SK-N-SH treated with all-trans-retinoic acid at 6 μM for 48 hours (cell line): ENCODE measurements at places on chromosomes 13 and 19.

DNA sequence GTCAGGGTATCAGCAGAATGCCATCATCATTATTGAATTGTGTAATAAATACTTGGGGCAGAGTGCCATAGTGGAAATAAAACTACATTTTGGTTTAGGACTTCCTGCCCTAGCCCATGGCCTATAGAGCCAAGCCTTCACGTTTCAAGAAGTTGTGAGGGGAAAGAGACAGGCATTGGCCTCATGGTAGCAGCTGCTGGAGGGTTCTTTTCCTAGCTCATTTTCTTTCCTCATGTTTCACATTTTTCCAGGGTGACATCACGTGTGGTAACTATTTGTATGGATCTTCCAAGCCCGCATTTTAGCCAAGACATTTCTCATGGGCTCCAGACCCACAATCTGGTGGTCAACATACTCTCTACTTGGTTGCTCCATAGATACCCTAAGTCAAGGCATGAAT, 80.4 kb downstream of the LRCH1 start:
- ATAC-seq = peak; percentile 80

DNA sequence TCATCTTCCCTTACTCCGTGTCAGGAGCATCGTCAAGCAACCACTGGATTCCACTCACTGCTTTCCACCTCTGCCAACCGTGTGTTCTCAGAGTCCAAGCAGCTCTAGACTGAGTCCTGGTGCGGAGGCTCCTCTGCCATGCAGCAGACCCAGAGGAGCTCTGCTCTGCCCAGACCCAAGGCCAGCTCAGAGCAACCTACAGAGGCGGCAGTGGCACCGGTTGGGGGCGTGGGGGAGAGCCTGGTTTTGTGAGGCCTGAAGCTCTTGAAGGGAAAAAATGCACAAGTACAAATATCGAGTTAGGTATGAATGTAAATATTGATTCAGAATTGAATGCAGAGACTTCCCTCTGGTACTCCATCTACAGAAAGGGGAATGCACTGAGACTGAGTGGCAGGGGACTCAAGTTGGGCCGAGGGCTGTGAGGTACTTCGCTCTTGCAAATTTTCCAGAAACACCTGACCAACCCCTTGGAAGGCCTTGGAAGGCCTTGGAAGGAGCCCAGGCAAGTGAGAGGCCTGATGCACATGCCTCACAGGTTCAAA, 46.7 kb downstream of the GJA3 start:
- ATAC-seq = no peak

DNA sequence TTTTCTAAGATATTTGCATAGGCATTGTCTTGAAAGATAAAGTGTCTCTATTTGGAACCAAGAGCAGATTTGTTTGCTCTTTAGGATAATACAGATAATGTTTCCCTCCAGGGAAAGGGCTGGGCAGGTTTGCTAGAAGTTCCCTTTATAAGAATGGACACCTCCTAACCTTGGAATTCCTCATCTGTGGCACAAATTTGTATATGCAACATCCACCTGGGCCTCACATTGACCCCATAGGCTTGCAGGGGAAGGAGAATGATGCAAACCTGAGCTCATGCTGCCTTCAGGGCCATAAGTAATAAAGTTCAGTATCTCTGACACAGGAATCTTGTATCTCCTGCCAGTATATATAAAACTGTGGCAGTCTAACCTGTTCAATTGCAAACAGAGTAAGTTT, 508.4 kb upstream of the MIR17HG start:
- no peak for ATAC-seq

- no peak for ATAC-seq
These were observed 223.6 kb downstream of the DACH1 start for GRCh38 chr13:71643448-71643860.

- no peak for ATAC-seq
These were observed 12.5 kb downstream of the PBX4 start for GRCh38 chr19:19606021-19606420.

GRCh38 chr19:15293781-15294491, 38.4 kb downstream of the BRD4 start:
- ATAC-seq = peak; percentile 6; the same call in 1 of the 3 replicates

DNA sequence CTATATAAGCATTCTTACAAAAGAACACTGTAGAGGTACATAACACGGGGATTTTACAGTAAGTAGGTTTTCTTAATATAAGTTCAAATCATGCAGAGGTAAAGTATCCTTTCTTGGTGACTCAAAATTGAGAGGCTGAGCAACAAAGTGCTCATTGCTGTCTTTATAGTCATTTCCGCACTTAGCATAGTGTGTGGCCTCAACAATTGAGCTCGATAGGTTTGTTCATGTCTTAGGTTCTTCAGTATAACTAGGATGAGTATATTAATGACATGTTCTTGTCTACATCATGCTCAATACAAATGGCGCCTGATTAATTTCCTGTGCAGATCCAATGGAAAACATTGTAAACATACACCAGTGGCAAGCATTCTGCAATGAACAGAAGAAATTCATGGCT, 1.4 kb downstream of the WDFY2 start:
- no peak for ATAC-seq

GRCh38 chr13:22196777-22197176, 525.9 kb downstream of the FGF9 start:
- ATAC-seq = no peak

GRCh38 chr19:38702278-38702677, 42.0 kb downstream of the CAPN12 start:
- ATAC-seq = no peak

DNA sequence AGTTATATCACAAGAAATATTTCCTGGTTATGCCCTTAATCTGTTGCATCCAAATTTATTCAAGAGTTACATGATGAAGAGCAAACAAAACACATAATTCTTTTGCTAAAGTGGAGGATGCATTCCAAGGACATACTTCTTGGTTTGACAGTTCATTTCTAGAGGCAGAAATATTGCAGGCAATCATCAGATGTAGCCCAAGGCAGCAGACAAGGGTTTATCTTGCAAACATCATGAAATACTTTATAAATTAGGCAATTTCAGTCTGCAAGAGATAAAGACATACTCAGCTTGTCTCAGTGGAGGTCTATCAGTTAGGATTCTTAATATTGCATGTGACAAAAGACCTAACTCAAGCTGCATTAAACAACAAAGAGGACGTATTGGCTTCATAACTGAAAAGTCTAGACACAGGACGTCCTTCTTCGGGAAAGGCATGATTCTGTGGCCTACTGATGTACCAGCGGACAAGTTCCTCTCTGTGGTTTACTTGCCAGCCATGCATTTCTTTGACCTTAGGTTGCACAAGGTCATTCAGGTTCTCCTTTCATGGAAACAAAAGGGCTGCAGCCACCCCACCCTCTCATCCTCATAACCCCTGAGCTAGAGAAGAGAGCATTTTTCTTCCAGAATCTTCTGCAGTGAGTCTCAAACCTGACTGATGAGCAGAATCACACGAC, 204.1 kb downstream of the KATNAL1 start:
- peak; percentile 39 for ATAC-seq

DNA sequence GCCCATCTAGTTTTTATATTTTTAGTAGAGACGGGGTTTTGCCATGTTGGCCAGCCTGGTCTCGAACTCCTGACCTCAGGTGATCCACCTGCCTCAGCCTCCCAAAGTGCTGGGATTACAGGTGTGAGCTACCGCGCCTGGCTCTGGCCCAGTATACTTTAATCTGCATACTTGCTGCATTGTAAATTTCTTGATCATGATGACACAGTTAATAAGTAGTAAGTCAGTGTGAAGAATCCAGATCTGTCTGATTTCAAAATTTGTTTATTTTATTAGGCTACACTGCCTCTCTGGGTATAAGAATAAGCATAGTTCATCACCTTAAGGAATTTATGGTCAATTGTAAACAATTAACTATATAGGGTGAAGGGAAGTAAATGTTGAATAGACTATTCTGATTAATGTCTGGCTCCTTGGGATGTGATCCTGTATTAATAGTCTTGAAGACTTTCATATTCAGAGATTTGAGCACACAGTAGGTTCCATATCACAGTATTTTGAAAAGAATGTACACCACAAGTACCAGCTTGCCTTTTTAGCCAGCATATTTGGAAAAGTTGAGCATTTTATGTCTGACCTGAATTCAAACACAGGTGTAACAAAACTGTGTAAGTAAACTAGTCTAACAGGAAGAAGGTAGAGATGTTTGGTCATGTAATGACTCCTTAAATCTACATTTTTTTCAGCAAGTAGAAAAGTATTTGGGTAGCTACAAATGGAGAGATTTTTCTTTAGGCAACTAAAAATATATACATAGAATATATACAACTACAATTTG, 7.4 kb downstream of the ARHGAP35 start:
- ATAC-seq = no peak

DNA sequence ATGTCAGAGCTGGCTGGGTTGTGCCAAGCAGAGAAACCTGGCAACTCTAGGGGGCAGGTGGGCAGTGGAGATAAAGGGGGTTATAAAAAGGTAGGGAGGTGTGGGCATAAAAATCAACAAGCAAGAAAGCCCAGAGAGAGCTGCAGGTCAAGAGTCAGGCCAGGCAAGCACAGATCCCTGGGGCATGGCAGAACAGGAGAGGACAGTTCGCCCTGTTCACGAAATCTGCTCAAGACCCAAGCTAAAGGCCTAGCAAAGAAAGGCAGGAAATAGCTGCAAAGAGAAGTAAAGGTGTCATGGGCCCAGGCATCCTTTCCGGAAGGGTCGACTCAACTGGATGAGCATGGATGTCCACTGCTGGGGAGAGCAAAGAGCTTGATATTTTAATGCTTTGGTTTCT, 3.4 kb downstream of the MBNL2 start:
- no peak for ATAC-seq

- no peak for ATAC-seq
These were observed 17.2 kb downstream of the FXYD5 start for GRCh38 chr19:35171730-35172129.

DNA sequence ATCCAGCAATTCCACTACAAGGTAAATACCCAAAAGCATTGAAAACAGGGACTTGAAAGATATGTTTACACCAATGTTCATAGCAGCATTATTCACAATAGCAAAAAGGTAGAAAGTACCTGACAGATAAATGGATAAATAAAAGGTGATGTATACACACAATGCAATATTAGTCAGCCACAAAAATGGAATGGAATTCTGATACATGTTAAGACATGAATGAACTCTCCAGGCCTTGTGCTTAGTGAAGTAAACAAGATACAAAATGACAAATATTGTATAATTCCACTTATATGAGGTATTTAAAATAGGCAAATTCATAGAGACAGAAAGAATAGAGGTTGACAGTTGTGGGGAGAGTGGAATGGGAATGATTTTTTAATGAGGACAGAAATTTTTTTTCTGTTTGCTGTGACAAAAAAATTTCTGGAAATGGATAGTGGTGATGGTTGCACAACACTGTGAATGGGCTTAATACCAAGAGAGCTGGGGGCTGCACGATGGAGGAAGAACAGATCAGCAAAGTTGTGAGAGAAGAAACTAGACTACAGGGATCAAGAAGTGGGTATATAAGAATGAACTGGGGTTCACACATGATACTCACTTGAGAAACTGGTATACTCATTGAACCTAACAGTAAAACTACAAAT, 137.2 kb downstream of the MZT1 start:
- no peak for ATAC-seq

DNA sequence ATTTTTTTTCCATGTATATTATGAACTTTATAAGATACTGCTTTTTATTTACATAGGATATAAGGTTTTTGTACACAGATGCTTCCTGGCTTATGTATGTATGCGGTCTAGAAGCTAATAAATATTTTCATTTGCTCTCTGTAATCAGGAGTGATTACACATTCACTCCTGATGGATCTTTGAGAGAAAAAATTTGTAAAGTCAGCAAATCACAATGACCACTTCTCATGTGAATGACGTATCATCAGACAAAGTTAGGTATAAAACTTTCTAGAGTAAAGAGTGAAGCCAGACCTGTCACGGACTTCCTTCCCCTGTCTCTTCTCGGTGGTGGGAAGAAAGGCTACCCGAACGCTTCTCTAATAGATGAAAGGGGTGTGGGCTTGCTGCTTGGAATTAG, 31.1 kb downstream of the DPY19L3 start:
- no peak for ATAC-seq

DNA sequence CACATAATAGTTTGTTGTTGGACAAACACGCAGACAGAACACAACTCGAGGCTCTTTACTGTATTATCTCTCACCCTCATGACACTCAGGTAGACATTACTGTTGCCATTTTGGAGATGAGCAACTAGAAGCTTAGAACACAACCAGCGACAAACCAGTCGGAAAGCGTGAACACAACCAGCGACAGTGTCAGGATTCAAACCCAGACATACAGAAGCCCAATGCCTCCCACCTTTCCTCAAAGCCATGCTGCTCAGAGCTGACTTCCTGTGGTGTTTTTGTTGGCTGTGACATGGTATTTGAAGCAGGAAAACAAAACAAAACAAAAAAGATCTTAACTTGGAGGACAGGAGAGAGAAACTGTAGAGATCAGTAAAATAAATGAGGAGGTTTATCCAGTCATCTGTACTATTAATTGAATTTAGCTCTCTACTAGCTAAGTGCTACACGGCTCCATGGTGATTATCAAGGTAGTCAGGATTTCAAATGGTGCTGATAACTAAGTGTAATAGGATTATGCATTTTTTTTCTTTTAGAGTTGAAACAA, 92.1 kb downstream of the STARD13 start:
- peak; percentile 38 for ATAC-seq

GRCh38 chr13:52780611-52781010, 41.0 kb upstream of the CNMD start:
- no peak for ATAC-seq

DNA sequence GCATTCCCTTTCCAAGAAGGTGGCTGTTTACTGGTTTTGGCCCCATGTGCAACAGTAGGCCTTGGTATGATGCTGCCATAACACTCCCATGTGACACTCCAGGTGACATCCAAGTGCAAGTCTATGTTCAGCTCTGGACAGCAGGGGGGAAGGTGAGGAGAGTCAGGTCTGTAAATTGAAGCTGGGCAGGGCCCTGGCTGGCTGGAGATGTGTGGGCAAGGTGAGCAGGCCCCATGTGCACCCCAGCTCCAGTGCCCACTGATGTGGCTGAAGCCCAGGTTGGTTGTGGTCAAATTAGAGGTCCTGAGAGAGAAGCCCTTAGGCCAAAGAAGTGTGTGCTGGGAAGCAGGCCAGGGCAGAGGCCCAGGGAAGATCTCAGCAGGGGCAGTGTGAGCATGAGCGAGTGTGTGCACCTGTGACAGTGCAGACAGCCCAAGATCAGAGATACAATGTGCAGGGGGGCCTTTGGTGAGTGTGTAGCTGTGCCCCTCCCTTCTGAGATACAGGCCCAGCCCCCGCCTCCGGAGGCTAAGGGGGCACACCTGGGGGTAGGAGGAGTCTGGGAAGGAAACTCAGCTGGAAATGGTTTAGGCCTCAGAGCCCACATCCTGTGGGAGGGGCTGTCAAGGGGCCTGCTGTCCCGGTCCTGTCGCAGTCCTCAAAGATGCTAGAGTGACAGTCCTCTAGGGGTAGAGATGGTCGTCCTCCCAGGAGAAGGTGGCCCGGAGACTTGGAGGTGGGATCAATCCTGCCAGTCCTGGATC, 18.6 kb downstream of the DEDD2 start:
- no peak for ATAC-seq
